ENCODE measurements at places on chromosomes 5 and 9. TPM values are rescaled to one million over a fixed set of nuclear protein-coding genes. Genes with fewer than 3 reads are reported as not detected.

The SLC2A6 gene
- total RNA-seq = 19.7 TPM

The SAP30L gene
- 16.8 TPM for total RNA-seq

The ACTBL2 gene
- total RNA-seq = not detected

The CACFD1 gene
- total RNA-seq = 15.2 TPM

The GDNF gene
- not detected for total RNA-seq

The CYLC2 gene
- total RNA-seq = not detected

Measured in dermis microvascular lymphatic vessel endothelial cell (primary cell).